ENCODE measurements at places on chromosomes 4 and X.

- DNase-seq, result peak; percentile 68
Measured at GRCh38 chrX:18390941-18391538, 34.4 kb upstream of the CDKL5 start.

- DNase-seq, result no peak
Measured at GRCh38 chr4:46372878-46373277, 17.1 kb downstream of the GABRA2 start.

DNA sequence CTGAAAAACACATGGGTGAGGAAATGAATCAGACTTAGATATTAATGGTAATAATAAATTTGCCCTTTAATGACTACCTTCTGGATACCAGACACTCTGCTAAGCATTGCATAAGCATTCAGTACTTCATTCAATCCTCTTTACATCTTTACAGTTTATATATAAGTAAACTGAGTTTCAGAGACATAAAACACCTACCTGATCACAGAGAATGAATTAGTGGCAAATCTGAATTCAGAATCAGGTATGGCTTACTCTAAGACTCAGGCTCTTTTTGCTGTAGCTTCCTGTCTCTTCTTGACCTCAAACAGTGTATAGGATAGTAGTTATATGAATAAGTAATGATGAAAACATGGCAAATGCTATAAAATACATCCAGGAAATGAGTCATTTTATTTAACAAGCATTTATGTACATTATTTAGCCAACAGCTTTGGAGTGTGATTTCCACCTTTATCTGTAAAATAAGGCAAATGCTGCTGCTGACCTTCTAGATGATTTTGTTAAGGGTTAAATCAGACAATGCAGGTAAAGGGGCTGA, 83.9 kb downstream of the VEGFC start:
- peak; percentile 55 for DNase-seq

DNA sequence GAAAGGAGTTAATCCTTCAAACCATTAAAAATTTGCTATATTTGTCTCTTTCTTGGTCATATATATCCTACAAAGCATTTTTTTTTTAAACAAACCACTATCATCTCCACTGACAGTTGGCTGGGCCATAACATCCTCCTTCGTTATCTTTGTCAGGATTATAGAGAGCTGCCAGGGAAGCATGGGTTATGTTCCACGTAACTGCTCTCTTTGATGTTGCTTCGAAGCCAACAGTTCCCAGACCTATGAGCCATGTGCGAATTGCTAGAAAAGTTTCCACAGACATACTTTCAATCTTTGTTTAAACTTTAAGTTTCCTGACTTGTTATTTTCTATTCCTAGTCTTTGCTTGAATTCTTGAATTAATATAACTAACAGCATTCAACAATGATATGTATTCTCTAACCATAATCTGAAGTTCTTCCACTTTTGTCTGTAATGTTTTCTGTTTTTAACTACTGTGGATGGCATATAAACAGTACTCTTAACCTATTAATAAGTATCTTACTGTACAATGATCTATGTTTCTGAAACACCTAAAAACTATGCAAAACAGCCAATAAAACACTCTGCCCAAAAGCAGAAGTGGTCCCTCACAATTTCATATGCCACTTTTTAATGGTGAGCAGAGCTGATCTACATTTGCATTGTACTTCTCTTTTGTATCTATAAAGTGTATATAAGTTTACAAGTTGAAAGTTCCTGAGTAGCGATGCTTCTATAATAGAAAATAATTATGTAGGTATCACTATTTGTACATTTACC, 37.9 kb downstream of the EREG start:
- no peak for DNase-seq

GRCh38 chr4:89438102-89438831, 130.7 kb upstream of the GPRIN3 start:
- DNase-seq, result peak; percentile 57

DNA sequence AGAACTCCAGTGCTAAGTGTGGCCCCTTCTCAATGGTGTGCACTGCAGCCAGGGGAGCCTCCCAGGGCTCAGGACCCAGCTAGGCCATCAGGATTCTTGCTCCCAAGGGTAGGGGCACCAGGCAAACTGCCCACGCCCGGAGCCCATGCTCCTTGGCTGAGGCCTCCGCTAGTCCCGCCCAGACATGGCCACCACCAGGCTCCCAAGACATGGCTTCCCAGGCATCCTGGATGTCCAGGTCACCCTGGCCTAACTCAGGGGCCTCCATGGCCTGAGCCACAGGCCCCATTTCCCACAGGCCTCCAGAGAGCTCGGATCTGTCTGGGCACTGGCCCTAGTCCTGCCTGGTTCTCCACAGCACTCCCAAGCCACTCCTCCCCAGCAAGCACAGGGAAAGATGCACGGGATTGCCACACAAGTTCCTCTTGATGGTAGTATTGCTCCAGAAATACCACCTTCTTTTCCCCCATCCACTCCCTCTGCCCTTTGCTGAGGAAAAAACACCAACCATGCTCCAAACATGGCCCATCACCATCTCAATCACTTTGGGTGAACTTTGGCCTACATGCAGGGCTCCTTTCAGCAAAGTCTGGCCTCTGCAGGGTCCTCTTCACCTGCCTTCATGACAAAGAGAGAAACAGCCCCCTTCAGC, 274.7 kb upstream of the AGTR2 start:
- DNase-seq, result no peak

- DNase-seq, result peak; percentile 71
Measured at GRCh38 chr4:37983951-37984350, 23.8 kb downstream of the PTTG2 start.

DNA sequence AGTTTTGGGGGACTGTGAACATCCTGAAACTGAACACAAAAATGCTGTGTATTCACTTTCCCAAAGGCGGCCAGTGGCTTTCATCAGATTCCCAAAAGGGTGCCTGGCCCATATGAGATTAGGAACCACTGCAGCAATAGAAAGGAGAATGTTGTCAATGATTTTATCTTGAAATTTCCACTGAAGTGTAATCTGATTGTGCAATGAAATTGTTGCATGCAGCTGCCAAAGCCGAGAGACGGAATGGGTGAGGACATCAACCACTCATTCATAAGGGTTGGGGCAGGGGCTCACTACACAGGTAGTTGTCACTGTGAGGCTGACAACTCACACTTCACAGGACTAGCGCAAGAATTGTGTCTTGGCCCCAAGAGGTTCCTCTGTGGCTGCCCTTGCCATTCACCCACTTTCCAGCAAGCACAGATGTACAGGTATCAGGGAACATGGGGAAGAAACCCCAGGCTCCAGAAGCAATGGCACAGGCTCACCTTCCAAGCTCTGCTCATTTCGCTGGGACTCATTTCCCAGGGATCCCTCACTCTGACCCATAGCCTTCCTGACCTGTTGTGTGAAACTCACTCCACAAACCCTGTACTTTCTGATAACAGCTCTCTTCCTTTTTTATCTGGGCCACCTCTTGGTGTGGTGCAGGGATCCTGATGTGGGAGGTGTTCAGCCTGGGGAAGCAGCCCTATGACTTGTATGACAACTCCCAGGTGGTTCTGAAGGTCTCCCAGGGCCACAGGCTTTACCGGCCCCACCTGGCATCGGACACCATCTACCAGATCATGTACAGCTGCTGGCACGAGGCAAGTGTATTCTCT, 48.8 kb downstream of the BMX start:
- no peak for DNase-seq

DNA sequence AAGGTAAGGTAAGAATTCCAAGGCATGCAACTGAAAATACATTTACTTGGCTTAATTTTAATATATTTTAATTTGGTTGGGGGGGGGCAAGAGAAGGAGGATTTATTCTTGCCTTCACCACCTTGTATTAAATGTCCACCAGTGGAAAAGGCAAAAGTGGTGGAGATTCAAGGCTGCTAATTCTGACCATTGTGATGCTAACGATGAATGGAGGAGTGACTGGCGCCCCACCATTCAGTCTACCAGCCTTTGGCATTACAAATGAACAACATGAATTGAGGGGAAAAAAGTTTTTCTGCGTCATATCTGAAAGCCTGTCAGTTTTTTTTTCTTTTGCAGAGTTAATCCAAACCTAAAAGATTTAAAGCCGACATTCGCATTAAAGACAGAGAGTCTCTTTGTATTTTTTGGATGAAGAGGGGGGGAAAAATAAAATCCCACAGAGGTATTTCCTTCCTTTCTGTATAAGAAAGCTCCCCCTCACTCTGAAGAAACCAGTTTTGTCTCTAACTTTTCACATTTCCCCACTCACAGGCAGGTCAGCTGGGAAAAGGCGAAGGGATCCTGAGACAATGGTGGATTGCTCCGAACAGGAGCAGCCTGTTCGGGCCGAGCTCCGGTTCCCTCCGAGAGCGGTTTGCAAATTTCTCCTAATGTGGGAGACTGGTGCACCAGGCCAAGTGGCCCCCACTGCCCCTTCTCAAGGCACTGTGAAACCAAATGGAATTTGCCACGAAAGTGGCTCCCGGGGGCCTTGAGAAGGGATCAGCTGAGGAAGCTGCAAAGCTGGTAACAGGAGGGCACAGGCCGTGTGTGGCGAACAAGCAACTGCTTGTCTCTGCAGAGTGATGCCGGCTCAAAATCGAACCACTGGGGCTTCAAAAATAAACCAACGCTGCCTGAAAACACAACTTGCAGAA, 28.1 kb downstream of the SHISA3 start:
- no peak for DNase-seq

DNA sequence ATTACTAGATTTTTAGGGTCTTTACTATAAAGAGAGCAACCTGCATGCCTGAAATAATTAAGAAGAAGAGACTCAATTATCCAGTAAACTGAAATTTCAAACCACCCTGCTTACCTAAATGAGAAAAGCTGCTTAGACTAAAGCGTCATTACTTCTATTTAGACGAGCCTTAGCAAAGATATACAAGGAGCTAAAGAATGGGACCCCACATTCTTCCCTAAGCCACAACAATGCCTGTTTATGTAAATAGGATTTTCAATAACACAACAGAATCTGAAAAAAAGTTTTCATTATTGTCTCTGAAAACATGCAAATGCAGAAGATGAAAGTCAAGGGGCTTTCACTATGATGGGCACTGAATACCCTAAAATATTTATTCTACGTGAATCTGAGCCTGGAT, 16.2 kb downstream of the GPC3 start:
- no peak for DNase-seq

GRCh38 chr4:17664755-17665154, 50.3 kb downstream of the MED28 start:
- no peak for DNase-seq

DNA sequence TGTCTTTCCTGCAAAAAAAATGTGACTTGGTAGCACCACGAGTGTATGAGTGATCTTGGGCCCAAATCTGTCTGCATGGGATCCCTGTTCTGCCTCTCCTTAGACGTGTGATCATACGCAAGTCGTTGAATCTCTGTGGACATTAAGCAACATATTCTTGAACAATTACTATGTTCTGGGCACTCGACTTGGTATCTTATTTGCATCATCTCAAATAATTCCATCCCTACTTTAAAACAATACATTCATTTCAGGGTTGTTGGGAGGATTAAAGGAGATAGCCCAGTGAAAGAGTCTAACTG, 145.4 kb upstream of the CPEB2 start:
- DNase-seq, result no peak

DNA sequence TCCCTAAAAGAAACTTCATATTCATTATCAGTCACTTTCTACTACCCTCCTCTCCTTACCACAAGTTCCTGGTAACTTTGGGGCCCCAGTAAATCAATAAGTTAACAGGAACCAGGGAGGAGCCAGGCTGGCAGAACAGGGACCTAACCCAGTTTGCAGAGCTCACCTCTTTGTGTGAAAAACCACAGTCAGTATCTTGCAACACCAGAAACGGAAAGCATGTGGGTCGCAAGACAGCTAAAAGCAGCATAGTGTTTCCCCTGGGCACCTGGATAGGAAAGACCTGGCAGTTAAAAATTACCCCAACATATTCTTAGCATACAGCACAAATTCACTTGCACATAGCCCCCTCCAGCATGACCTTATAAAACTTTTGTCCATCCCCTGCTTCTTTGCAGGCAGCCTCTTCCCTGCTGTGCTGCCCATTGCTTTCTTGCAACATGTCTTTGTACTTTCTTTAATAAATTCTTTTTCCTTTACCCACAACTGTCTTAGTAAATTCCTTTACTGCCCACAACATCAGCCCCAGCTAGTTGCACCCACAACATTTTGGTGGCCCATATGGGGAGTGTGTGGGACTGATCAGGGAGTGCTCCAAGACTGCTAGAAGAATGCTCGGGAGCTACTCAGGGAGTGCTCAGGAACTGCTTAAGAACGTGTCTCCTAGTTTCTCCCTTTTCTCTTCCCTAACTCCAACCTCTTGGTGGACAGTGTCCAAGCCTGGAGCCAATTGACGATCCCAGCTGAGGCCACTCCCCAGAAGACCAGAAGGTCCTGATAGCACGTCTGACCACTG, 83.4 kb downstream of the MSN start:
- DNase-seq, result no peak

GRCh38 chr4:23091711-23092110, 399.0 kb downstream of the GBA3 start:
- DNase-seq, result no peak

DNA sequence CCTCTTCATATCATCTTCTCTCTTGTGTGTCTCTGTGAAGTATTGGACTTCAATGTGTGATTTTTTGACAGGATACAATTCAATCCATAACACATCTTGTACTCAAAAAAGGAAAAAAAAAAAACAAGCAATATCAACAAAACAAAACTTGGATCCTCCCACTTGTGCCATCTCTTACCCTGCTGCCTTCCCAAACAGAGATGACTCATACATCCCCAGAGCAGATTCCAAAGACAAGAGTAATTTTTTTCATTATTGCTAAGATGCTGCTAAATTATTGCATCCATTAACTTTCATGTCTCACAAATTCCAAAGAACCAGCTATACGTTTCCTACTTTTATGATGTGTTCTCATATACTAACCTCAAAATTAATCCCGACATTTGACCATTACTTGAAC, 479.2 kb downstream of the GBA3 start:
- DNase-seq, result peak; percentile 13

- DNase-seq, result no peak
Measured at GRCh38 chr4:91319556-91320268, 984.1 kb upstream of the GRID2 start.

DNA sequence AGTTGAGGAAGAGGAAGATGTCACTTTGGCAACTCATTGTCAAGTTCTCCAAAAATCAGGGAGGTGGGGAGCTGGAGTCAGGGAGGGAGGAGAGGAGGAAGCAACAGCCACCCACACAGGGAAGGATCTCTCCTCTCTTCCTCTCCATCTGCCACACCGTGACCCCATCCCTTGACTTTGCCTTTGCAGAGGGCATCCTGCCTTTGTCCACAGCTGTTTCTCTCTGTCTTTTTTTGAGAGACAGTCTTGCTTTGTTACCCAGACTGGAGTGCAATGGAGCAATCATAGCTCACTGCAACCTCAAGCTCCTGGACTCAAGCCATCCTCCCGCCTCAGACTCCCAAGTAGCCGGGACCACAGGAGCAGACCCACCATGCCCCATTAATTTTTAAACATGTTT, 276.0 kb downstream of the SHOX start:
- DNase-seq, result no peak

- DNase-seq, result no peak
Measured at GRCh38 chr4:185817403-185817818, 5.4 kb upstream of the SORBS2 start.

GRCh38 chr4:137300776-137301175, 231.5 kb downstream of the PCDH18 start:
- DNase-seq, result peak; percentile 7

Measured in ELR (cell line).